ENCODE measurements at places on chromosomes 3 and 15.

GRCh38 chr15:83396101-83396500, 51.0 kb upstream of the SH3GL3 start:
- no peak for DNase-seq

DNA sequence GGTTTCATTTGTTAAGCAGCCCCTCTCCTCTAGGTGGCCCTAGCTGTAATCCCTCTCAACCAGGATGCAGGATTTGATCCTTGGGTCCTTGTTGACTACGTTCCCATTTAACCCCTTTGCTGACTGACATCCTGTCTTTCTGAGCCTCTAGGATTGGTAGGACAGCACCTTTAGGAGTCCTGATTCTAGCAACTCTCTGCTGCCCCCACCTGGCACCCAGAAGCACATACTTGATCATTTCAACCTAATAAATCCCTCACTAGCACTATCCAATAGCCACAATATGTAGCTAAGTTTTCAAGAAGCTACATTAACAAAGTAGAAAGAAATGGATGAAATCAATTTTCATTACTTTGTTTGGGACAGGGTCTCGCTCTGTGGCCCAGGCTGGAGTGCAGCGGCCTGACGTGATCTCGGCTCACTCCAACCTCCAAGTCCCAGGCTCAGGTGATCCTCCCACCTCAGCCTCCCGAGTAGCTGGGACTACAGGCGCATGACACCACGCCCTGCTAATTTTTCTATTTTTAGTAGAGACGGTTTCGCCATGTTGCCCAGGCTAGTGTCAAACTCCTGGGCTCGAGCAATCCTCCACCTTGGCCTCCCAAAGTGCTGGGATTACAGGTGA, 28.3 kb downstream of the RSL24D1 start:
- peak; percentile 44 for DNase-seq

DNA sequence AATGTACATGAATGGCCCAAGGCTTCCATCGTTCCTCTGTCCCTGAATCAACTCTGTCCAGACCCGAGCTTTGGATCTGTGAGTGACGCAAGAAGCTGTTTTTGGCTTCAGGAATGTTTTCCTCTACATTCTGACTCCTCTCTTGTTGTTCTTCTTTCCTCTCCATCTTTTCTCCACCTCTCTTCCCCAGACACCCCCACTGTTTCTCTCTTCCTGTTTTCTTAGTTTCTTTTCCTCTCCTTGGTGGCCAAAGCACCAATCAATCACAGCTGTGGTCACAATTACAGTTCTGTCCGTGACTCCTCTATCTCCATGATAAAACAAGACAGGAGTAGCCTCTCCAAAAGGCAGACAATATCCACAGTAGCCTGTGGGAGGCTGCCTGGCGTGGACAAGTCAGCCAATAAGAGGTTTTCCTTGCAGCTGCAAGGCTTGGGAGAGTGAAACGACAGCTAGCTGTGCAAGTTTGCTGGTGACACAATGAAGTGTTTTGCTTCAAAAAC, 4.9 kb upstream of the TMEM212 start:
- DNase-seq = no peak

- no peak for DNase-seq
Measured at GRCh38 chr3:4831580-4831950, 147.7 kb upstream of the BHLHE40 start.

DNA sequence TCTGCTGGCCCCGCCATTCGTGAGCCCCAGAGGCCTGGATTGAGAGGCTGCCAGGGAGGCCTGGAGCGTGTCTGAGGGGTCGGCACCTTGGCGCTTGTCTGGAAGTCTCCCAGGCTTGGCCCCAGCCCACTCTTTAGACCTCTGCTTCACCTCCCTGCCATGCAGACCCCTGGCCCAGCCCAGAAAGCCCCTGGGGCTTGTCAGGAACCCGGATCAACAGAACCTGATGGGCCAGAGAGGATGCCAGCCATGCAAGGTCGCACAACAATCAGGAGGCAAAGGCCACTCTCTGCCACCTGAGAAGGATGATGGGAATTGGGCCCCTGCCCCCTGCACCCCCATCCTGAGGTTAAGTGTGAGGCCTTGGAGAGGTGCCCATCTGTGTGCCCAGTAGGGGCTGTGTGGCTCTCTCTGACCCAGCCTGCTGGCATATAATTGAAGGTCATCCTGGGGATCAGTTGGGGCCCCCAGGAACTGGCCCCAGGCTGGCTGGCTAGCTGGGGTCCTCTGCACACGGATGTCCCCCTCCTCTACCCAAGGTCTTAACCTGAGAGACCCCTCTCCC, 103.3 kb upstream of the SLC6A6 start:
- no peak for DNase-seq

- DNase-seq = no peak
Measured at GRCh38 chr3:188807006-188807405, 364.8 kb upstream of the TPRG1 start.

DNA sequence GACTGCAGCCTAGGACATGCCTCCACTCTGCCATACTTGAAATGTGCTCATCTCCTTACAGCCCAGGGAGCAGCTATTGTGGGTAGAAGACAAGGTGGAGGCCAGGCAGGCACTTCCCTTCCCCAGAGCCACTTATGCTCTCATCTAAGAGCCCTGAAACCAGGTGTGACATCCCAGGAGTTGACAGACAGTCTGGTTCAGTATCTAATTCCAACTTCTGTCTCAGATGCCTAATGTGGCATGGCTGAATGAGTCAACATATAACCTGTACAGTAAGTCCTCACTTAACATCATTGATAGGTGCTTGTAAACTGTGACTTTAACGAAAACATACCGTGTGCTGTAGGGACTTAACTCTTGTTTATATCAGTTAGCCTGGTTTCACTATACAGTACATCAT, 1.2 kb upstream of the CAPN3 start:
- no peak for DNase-seq

DNA sequence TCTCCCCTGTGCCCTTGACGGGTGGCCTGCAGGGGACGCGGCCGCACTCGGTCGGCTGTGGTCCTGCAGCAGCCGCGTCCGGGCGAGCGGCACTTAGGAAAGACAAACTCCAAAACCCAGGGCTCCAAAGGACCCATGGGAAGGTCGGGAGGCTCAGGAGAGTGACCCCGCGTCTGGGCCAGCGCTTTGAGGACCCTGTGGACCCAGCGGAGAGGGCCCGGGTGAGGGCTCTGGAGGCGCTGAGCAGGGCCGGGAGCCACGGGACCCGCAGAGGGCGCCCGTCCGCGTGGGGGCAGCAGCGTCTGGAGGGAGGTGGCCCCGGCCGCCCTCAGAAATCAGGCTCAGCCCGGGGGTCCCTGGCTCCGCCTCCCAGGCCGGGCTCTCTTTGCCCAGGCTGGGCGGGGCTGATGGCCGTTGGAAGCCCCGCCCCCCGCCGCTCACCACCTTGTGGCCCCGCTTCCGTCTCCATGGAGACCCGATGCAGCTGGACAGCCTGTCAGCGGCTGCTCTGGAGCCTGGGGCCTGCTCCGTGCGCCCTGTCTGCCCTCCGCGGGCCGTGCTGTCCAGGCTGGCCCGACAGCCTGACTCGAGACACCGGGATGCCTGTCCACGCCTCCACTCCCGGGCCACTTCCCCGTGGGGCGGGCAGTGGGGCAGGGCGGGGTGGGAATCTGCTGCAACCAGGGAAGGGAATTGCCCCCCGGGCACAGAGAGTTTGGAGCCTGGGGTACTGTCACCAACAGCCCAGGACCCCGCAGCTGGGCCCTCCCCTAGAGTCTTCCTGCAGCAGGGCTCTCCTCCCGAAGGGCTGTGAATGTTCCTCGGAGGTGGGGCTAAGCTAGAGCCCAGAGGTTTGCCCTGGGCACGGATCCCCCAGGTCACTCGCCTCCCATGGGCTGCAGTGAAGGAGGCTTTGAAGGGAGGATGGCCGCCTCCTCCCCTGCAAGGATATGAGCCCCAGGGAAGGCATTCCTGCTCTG, 34.8 kb upstream of the RPL32 start:
- peak; percentile 68 for DNase-seq

- no peak for DNase-seq
Measured at GRCh38 chr15:56812221-56812620, 78.9 kb upstream of the ZNF280D start.

DNA sequence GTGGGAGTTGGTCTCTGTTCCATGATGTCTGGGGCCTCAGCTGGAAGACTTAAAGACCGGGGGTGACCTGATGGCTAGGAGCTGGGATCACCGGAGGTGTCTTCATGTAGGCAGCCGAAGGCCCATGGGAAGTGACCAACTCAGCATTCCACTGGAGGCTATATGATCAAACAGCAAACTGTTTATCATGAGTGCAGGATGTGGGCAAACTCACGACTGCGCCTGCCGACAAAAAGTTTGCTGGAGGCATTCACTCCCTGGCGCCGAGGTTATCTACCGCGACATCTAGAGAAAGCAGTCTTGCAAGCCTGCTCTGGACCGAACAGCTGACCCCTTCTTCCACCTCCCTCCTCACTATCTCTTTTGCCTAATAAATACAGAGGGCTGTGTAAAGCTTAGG, 62.7 kb upstream of the NR2C2 start:
- no peak for DNase-seq

DNA sequence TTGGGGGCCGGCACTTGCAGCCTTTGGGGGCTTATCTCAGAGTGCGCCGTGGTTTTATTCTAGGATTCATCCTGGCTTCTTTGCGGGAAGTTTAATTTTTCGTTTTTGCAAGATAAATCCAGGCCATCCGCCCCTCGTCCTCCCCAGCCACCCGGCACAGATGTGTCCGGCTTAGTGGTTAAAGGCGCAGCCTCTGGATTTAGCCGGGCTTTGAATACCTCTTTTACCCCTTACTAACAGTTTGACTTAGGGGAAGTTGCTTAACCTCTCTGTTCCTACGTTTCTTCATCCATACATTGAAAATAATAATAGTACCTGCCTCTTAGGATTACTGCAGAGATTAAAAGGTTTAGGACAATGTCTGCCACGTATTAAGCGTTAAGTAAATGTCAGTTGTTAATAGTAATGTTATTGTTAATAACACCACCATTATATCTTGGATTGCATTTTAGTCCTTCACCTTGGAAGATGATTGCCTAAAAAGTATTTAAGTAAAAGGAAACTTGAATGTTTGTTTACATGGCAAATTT, 714 bp downstream of the ECT2 start:
- peak; percentile 66 for DNase-seq

GRCh38 chr3:152688313-152688712, 146.6 kb upstream of the P2RY1 start:
- DNase-seq = peak; percentile 54
